ENCODE measurements at places on chromosomes 5 and 9.

GRCh38 chr9:93451849-93452709 lies 594 bp downstream of the FAM120A start:
- peak; percentile 59 for DNase-seq

- DNase-seq: no peak
Measured at GRCh38 chr5:13673511-13673910, 271.0 kb downstream of the DNAH5 start.

- no peak for DNase-seq
Measured at GRCh38 chr5:61115968-61116367, 46.3 kb downstream of the SMIM15 start.

GRCh38 chr9:26243029-26243697 lies 564.9 kb upstream of the TUSC1 start:
- DNase-seq: no peak

DNA sequence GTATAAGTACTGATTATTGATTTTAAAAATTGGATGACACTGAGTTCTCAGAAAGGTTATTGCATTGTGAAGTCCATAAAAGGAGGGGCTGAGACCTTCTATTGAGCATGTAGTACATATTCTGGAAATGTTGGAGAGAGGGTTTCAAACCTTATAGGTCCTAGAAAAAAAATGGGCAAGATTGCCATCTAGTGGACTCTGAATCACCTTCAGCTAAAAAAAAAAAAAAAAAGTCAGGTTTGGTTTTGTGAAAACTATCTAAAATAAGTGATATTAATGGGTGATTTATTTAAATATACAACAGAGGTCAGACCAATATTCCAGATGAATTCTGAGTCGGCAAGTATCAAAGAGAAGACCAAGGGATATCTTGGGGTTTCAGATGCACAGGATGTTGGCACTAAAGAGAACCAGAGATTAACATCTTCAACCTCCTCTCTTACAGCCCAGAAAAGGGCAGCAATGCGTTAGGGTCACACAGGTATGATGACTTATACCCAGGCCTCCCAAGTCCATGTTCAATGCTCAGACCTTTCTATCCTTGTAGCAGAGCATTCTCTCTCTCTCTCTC lies 109.8 kb upstream of the NMUR2 start:
- peak; percentile 48 for DNase-seq

DNA sequence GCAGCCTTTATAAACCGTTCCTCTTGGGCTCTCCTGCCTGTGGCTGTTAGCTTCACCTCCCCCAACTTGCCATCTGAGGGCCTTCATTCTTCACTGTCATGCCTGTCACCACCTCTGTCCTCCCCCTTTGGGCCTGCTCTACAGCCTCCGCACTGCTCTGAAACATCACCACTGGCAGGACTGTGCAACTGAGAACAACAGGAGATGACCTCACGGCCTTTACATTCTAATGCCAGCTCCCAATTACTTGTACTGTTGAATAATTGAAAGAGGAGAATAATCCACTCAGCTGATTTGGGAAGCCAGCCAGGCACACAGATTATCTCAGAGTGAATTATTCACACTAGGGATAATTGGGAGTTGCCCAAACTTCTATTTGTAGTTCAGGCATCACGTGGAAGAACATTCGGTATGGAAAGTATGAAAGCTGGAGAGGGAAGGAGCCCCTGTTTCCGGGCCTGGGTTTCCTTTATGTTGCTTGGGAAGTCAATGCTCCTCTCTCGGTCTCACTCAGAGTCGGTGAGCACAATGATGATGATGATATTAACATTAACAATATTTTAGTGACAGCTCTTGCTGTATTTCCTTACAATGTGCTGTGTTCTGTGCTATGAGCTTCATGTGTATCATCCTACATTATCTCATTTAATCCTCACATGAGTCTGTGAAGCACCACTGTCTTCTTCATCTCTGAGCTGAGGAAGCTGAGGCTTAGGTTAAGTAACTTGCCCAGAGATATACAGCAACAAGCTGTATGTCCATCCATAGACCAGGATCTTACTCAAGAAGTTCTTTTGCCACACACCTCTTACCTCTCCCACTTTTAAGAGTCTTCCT lies 99.3 kb upstream of the LRRTM2 start:
- no peak for DNase-seq

All from Caki2 (cell line).